ENCODE measurements at places on chromosomes 13 and 19.

GRCh38 chr19:58516964-58517833 lies 2.4 kb downstream of the ZBTB45 start:
- DNase-seq, result no peak

GRCh38 chr19:16111160-16111908 lies at the start of gene RAB8A:
TSS of gene RAB8A (plus strand) at chr19:16111889. CDS start at chr19:16111902, 13 bp downstream.
- DNase-seq, result peak; percentile 98

DNA sequence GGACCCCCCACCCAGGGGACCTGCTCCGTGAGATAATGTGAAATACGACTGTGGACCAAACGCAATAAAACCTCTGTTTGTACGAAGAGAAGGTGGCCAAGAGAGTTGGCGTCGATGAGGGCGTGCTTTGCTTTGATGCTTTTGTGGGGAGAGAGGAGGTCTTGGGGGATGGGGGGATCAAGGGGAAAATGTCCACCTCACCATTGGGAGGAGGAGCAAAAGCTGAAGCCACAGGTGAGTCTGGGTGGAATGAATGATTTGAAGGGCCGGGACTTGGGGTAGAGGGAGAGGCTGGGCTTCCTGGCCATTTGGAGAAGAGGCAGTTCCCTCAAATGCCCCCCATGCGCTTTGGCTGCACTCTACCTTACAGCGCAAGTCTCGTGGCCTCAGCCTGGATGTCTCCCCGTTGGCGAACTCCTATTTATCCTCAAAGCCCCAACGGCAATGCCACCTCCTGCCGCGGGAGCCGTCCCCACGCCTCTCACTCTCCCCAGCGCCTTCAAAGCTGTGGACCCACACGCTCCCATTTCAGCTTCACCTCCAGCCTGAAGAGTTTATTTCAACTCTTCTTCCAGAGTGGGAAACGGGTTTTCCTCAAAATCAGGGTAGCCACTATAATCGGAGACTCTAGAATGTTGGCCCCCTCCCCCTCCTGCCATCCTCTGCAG lies 795 bp upstream of the ABCA7 start:
- no peak for DNase-seq

- no peak for DNase-seq
Measured at GRCh38 chr19:35040826-35041547, 534 bp upstream of the HPN start.
